ENCODE measurements at places on chromosomes 5 and 9. TPM values are rescaled to one million over a fixed set of nuclear protein-coding genes. Genes with fewer than 3 reads are reported as not detected.

VCAN gene
- total RNA-seq = 70.8 TPM

APBA1 gene
- total RNA-seq = 25.5 TPM

IL3 gene
- total RNA-seq = not detected

ADAMTS6 gene
- total RNA-seq = 2.4 TPM

GFPT2 gene
- total RNA-seq = 9.7 TPM

CKMT2 gene
- total RNA-seq = 2.4 TPM

IL9 gene
- not detected for total RNA-seq

RAB14 gene
- 31.0 TPM for total RNA-seq

FBP1 gene
- not detected for total RNA-seq

KIAA0825 gene
- 3.1 TPM for total RNA-seq

PCDHGA6 gene
- total RNA-seq = 0.24 TPM

OGN gene
- total RNA-seq = 69.8 TPM

BARX1 gene
- 0.29 TPM for total RNA-seq

CD14 gene
- 11.0 TPM for total RNA-seq

BTNL9 gene
- 1.2 TPM for total RNA-seq

FAM78A gene
- total RNA-seq = 0.65 TPM

OR13D1 gene
- 0.31 TPM for total RNA-seq

IFNA21 gene
- 0.78 TPM for total RNA-seq

MLANA gene
- 0.68 TPM for total RNA-seq

FKTN gene
- total RNA-seq = 32.8 TPM

ZNF366 gene
- total RNA-seq = 0.57 TPM

SEMA5A gene
- total RNA-seq = 0.73 TPM

AQP3 gene
- total RNA-seq = 19.8 TPM

TAF11L6 gene
- not detected for total RNA-seq

SEMA4D gene
- total RNA-seq = 21.9 TPM

INSL6 gene
- 0.47 TPM for total RNA-seq

MEF2C gene
- 6.4 TPM for total RNA-seq

NR6A1 gene
- total RNA-seq = 29.3 TPM

IQGAP2 gene
- 74.8 TPM for total RNA-seq

BAAT gene
- not detected for total RNA-seq

WDR38 gene
- total RNA-seq = 0.24 TPM

MARCOL gene
- total RNA-seq = 0.49 TPM

RNF38 gene
- total RNA-seq = 17.2 TPM

ABITRAM gene
- 15.7 TPM for total RNA-seq

TUSC1 gene
- total RNA-seq = 13.7 TPM

GGTA1 gene
- total RNA-seq = 0.13 TPM

TYRP1 gene
- total RNA-seq = 0.71 TPM

IL7R gene
- total RNA-seq = 0.68 TPM

BTNL3 gene
- total RNA-seq = not detected

POU4F3 gene
- total RNA-seq = not detected

EXOC3 gene
- total RNA-seq = 69.6 TPM

Measured in motor neuron (in vitro differentiated cells).